GM19239 (cell line): ENCODE measurements at places on chromosomes 11 and 22.

GRCh38 chr11:8477151-8477550 lies 116.9 kb downstream of the STK33 start:
- DNase-seq: peak; percentile 9

- no peak for DNase-seq
Observed at GRCh38 chr22:28351476-28351875, 328.2 kb downstream of the TTC28 start.

DNA sequence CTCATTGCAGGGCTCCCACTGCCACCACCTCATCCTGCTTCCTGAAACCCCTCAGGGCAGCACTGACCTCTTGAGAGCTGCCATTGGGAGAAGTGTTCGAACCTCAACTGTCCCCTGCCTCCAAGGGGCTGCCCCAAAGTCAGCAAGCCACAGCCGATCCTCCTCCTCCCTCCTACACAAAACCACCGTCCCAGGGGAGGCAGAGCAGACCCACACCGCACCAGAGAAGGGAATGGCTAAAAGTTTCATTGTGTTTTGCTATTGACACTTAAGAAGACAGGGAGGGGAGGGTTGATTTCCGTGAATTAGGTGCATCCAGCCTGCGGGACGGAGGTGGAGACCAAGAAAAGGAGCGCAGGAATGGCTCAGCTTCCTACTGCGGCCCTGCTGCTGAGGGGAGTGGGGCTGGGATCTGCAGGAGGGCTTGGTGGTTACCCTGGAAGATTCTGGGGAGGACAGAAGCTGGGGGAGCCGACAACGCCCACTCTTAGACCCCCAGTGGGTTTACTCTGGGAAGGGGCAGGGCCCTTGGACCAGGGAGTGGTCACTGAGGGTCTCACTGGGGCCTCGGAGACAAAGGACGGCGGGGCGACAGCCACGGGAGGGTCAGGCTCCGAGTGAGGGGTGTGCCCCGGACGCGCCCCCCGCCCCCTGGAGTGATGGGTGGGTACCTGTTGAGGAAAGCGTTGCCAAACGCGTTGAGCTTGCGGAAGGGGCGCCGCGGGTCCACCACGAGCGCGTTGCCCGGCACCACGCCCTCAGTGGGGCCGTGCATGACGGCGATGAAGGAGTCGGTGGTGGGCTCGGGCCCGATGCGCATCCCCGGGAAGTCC lies 815 bp downstream of the EHD1 start:
- DNase-seq: no peak

DNA sequence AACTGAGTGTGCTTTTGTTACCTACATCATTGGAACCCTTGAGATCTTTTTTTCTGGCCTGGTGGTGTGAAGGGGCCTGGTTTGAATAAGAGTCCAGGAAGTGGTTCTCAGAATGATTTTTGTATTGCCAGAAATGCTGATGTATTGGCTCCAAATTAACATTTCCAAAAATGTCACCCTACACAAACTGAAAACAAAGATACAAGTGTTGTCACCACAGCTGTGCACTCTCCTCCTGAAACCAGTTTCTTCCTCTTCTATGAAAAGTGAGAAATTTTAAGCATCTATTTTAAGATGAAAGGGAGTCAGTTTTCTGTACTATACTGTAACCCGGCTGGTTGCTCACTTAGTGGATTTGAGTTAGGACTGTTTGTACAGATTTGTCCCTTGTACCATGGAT lies 218.8 kb downstream of the PGR start:
- DNase-seq: no peak

GRCh38 chr22:41821471-41822316 lies 11.2 kb upstream of the SREBF2 start:
- DNase-seq: no peak

- no peak for DNase-seq
Observed at GRCh38 chr11:5938603-5938965, 3.5 kb upstream of the OR56A3 start.

GRCh38 chr22:37647928-37648327 lies 8.5 kb downstream of the SH3BP1 start:
- no peak for DNase-seq

DNA sequence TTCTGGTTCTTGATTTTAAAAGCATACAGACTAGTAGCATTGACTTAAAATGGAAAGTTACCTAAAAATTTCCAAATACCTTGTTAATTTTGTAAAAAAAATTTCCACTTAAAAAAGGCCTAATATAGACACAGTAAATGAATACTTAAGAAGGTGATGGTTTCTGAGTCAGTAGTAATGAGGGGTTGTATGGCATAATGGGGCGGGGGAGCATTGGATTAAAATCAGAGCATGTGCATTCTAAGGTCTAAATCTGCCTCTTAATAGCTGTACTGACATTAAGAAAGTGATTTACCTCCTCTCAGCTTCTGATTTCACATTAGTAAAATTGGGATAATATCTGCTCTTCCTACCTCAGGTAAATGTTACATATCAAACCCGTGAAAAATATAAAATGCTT lies 446.5 kb downstream of the AASDHPPT start:
- DNase-seq: no peak

- no peak for DNase-seq
Observed at GRCh38 chr11:69807106-69807815, 12.0 kb downstream of the FGF3 start.

- DNase-seq: no peak
Observed at GRCh38 chr11:62919898-62920640, 1.1 kb downstream of the CHRM1 start.

DNA sequence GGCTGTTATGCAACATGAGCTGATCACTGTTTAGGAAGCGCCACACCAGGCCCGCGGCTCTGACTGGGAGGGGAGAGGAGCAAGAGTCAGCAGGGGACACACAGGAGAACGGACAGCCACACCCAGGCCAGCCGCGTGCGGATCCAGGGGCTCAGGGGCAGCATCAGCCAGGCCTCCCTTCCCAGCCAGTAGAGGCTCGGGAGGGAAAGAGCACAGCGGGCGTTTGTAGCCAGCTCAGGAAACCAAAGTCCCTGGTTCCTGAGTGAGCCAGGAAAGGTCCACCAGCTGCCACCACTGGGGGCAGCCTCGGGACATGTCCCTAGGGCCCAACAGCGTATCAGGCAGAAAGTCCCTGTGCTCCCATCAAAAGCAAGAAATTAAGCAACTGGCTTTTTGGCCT lies 71.8 kb upstream of the PITPNB start:
- DNase-seq: peak; percentile 32

GRCh38 chr11:122628810-122629555 lies 26.5 kb upstream of the UBASH3B start:
- peak; percentile 44 for DNase-seq

DNA sequence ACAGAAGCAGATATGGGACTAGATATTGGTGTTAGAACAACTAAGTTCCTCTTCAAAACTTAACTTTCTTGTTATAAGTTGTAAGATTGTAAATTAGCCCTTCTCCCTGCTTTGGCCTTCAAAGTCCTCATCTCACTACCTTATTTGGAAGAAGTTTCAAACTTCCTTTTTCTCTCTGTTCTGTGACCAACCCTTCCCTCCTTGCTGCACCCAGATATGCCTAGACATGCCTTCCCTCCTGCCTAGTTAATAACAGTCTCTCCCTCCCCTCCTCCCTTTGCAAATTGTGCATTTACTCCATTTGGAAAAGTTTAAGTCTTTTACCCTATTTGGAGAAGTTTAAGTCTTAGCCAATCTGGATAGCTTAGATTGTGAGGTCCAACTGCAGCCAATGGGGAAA lies 4.9 kb downstream of the OR52K2 start:
- no peak for DNase-seq

DNA sequence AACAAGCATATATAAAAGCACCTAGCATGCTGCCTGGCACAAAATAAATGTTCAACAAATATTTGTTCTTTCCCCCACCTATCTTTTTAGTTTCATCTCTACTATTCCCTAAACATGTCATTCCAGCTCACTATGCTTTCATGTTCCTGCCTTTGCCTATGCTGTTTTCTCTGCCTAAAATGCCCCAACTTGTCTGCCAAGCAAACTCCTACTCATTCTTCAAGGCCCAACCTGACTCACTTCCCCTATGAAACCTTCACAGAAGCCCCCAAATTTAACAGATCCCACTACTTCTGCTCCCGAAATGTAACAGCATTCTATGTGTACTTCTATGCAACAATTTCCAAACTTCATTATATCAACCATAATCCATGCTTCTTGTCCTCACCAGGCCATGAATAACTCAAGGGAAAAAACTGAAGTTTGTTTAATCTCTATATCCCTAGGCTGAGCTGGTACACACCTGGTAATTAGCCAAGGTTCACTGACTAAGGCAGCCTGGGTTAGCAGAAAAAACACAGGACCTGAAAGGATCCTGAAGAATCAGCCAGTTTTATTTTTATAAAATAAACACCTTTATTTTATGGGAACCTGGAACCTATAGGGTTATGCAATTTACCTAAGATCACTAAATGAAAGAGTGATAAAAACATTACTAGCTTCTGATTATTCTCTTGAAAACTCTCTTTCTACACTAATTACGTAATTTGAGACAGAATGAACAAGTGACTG lies 72.2 kb downstream of the PAK1 start:
- no peak for DNase-seq

DNA sequence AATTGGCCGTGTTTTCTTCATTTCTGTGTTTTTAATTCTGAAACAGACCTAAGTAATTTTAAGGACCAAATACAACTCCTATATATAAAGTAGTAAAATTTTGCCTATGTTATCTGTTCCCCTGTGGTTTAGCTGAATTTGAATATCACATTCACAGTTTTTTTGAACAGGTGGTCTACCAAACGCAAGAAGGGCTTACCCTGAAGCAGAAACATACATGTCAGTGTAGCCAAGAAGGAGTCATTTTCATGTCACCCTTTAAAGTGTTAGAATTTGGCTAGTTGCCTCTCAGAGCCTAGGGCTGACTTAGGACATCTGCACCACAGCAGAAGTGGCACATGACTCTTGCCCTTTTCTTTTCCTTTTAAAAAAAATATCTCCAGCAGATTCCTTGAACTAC lies 34.3 kb downstream of the MYBPC3 start:
- DNase-seq: no peak

DNA sequence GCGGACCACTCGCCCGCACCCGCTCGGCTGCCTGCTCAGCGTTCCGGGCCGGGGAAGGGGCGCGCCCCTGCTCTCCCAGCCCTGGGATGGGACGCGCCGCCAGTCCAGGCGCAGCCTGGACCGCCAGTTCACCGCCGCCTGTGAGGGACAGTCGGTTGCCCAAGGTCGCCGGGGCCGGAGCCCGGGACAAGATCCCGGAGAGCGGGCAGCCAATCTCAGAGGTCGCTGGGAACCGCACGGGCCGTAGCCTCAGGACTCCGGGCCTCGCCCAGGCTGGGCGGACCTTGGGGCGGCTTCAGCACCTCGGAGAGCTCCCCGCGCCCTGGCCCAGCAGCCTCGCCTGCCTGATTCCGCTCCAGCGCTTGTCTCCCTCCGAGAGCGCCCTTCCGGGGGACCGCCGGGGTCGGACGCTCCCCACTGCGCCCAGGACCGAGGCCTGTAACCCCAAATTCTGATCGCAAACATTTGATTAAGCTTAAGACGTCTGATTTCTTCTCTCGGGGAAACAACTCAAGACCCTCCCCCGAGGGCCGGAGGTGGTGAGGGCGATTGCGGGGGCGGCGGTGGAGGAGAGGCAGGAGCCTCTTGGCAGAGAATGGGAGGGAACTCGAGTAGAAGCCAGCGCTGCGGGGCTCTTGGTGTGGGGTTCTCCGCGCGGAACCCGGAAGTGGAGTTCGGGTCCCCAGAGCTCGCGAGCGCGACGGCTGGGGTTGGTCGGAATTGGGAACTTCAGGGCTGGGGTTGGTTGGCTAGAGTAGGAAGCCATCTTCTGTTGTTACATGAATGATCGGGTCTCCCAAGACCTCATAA lies 1.1 kb upstream of the CHRM4 start:
- peak; percentile 99 for DNase-seq

DNA sequence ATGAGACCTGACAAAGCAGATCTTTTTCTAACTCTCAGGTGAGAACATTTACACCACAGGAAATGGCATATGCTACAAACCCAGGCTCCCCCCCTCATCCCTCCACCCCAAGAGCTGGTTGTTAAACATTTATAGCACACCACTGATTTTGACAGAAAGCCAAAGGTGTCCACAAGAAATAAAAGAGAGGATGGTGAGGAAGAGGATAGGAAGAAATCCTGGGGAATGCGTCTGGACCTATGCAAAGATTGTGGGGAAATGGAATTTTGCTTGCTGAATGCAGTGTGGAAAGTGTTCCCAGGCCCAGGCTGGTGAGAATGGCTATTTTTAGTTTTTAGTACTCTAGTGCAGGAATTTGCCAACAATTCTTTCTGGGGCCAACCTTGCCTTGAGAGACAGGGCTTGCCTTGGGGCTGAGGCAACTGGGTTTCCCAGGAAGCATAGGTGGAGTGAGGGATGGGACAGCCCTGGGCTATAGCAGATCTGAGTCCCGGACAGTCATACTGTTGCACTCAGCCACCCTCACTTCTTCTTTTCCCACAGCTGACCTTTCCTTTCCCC lies 163.9 kb downstream of the ADAMTS15 start:
- DNase-seq: no peak

DNA sequence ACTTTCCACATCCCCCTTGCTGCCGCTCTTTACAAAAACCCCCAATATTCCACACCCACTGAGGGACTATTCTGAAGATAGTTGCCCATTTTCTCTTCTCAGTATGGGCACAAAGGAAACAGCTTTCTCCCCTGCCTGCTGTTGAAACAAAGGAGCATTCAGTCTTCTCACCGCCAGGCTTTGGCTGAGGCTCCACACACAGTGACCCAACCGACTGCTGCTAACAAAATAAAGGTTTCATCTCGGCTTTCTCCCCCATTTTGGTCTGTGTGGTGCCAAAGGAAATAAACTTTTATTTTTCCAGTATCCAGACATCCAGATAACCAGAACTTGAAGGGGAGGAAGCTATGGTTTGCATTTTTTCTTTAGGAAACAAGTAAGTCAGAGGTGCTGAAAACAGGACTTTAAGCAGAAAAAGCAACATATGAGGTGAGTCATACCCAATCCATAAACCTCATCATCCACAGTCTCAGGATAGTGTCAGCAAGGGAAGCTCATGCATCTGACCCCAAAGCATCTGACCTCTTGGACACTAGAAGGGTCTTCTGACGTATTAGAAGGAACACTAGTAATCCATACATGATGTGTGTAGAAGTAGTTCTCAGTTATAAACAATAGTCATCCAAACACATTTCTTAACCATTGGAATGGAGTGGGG lies 6.4 kb downstream of the CLMP start:
- no peak for DNase-seq

GRCh38 chr22:30584441-30584840 lies 7.3 kb downstream of the PES1 start:
- DNase-seq: no peak

DNA sequence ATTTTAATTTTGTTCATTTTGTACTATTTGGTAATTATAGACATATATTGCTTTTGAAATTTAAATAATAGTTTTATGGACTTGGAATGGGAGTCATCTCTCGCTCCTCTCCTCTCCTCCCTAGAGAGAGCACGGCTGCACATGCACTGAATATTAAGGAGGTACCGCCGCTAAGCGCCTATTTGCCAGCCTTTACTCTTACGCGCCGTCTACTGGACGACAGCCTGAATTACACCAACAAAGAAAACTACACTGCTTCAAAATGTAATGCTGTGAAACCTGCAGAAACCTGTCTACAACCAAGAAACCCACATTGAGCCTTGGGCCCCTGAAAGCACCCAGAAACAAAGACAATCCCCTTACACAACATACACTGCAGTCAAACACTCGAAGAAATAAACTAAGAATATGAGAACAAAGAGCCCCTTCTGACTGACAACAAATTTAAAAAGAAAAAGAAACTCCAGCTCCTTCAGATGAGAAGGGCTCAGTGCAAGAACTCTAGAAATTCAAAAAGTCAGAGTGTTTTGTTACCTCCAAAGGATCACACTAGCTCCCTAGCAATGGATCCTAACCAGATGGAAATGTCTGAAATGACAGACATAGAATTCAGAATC lies 737.2 kb downstream of the LRRC4C start:
- no peak for DNase-seq
